Endothelial cell (in vitro differentiated cells): ENCODE measurements at places on chromosomes 5 and 9.

- peak; percentile 74 for DNase-seq
Measured at GRCh38 chr5:147509710-147510651, at the start of gene DPYSL3. TSS of gene DPYSL3 (minus strand) at chr5:147510068. CDS start at chr5:147509858, 210 bp downstream.

- no peak for DNase-seq
Measured at GRCh38 chr5:31995006-31995405, 179.1 kb downstream of the GOLPH3 start.

- DNase-seq = no peak
Measured at GRCh38 chr5:8613078-8613685, 744.2 kb downstream of the MTRR start.

GRCh38 chr5:123610209-123610608 lies 98.2 kb downstream of the CSNK1G3 start:
- DNase-seq = no peak
